ENCODE measurements at places on chromosomes 5 and 9. TPM values are rescaled to one million over a fixed set of nuclear protein-coding genes. Genes with fewer than 3 reads are reported as not detected.

SHISAL2B gene
- total RNA-seq: not detected

SLC36A3 gene
- total RNA-seq: not detected

NSD1 gene
- total RNA-seq: 48.1 TPM

PARP8 gene
- 16.3 TPM for total RNA-seq

CRHBP gene
- total RNA-seq: 3.5 TPM

C9orf50 gene
- total RNA-seq: 0.44 TPM

TRMT10B gene
- total RNA-seq: 4.1 TPM

COL5A1 gene
- 294 TPM for total RNA-seq

ANKRD31 gene
- total RNA-seq: under 0.01 TPM

RLN1 gene
- total RNA-seq: 0.29 TPM

AMBP gene
- total RNA-seq: 0.17 TPM

BHMT gene
- 0.15 TPM for total RNA-seq

FBP1 gene
- not detected for total RNA-seq

TAF9 gene
- 88.9 TPM for total RNA-seq

IFNA21 gene
- total RNA-seq: not detected

KIF4B gene
- 0.15 TPM for total RNA-seq

CYLC2 gene
- total RNA-seq: not detected

FSTL4 gene
- total RNA-seq: 0.17 TPM

PCDHA2 gene
- total RNA-seq: 0.17 TPM

ENC1 gene
- total RNA-seq: 16.1 TPM

SV2C gene
- total RNA-seq: not detected

HMMR gene
- total RNA-seq: 61.5 TPM

FIBCD1 gene
- 17.5 TPM for total RNA-seq

CDO1 gene
- total RNA-seq: 9.0 TPM

ACOT12 gene
- 2.2 TPM for total RNA-seq

ALDH1B1 gene
- total RNA-seq: 11.1 TPM

ANXA2R gene
- total RNA-seq: 1.7 TPM

IL17B gene
- not detected for total RNA-seq

RMI1 gene
- total RNA-seq: 14.5 TPM

PCDHGB6 gene
- 5.1 TPM for total RNA-seq

NR5A1 gene
- not detected for total RNA-seq

OLFM1 gene
- 4.9 TPM for total RNA-seq

IGIP gene
- 11.9 TPM for total RNA-seq

NPR2 gene
- 48.6 TPM for total RNA-seq

GARIN3 gene
- not detected for total RNA-seq

ARHGEF37 gene
- total RNA-seq: 2.2 TPM

NDOR1 gene
- total RNA-seq: 5.1 TPM

PRRC2B gene
- 79.9 TPM for total RNA-seq

PCDHB9 gene
- 0.17 TPM for total RNA-seq

SRP19 gene
- total RNA-seq: 81.3 TPM

SELENOP gene
- 703 TPM for total RNA-seq

MTAP gene
- total RNA-seq: 30.5 TPM

CNTNAP3 gene
- total RNA-seq: 0.15 TPM

CCDC180 gene
- 5.5 TPM for total RNA-seq

CSF2 gene
- total RNA-seq: not detected

GABRP gene
- not detected for total RNA-seq

WNK2 gene
- 0.15 TPM for total RNA-seq

OBP2B gene
- total RNA-seq: not detected

ARAP3 gene
- 4.5 TPM for total RNA-seq

ABO gene
- not detected for total RNA-seq

ZFP2 gene
- 1.8 TPM for total RNA-seq

TXNDC8 gene
- total RNA-seq: not detected

SLC6A18 gene
- not detected for total RNA-seq

HTR1A gene
- not detected for total RNA-seq

CCDC112 gene
- total RNA-seq: 12.1 TPM

PCDHAC2 gene
- under 0.01 TPM for total RNA-seq

ARHGEF28 gene
- total RNA-seq: 32.6 TPM

Measured in smooth muscle cell of trachea (primary cell).